Upper lobe of right lung (tissue), 1 donor: ENCODE measurements at places on chromosomes 4 and X.

DNA sequence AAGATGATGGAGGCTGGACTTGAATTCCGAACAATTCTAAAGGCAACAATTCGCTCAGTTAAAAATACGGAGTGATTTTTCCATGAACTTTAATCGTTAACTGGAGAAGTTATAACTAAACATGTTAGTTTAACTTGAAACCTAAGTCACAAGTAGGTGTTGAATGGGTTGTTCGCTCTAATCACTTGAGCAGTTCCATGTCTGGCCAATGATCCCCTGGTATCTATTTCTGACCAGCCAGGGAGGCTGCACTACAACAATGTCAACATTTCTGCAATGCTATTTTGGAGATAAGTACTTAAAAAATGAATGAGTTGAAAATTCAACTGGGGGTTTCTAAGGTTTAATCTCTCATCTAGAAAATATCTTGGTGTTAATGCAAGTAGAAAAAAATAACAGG is 112.5 kb downstream of the NR3C2 start:
- no peaks in the 10 kb centered on the region for H3K4me1 ChIP-seq
- H3K4me3 ChIP-seq: no peak overlapping the region
- no peak for DNase-seq
- no peaks in the 10 kb centered on the region for H3K27me3 ChIP-seq

GRCh38 chrX:47651043-47651905 is 911 bp upstream of the ELK1 start:
- peak overlapping the region; percentile 66 for H3K27ac ChIP-seq
- H3K27me3 ChIP-seq: no peaks in the 10 kb centered on the region
- H3K36me3 ChIP-seq: peaks cover 16% of the 10 kb centered on the region
- no peak for DNase-seq
- H3K4me3 ChIP-seq: peak overlapping the region; percentile 56
- no peaks in the 10 kb centered on the region for H3K4me1 ChIP-seq

DNA sequence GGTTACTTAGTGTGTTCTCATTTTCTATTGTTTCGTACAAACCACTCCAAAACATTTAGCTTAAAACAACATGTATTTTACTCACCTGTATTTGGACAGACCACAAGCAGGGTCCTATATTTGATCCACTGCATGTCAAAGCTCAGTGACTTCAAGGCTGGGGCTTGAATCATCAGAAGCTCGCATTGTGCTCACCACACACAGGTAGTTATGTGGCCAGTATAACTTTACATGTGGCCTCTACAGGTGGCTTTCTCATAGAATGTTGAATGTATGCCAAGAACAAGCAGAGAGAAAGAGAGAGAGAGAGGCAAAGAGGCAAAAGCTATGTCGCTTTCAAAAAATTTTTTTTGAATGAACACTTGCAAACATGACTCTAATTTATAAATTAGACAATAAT is 107.6 kb downstream of the QRFPR start:
- no peak overlapping the region for H3K27ac ChIP-seq
- no peaks in the 10 kb centered on the region for H3K4me1 ChIP-seq
- no peak for DNase-seq
- no peak overlapping the region for H3K4me3 ChIP-seq

- no peaks in the 10 kb centered on the region for H3K36me3 ChIP-seq
- H3K4me1 ChIP-seq: peaks cover 19% of the 10 kb centered on the region
- H3K4me3 ChIP-seq: no peak overlapping the region
- no peak for DNase-seq
These were observed 190.6 kb upstream of the LEF1 start for GRCh38 chr4:108359130-108359985.

- H3K4me1 ChIP-seq: no peaks in the 10 kb centered on the region
- no peaks in the 10 kb centered on the region for H3K36me3 ChIP-seq
- no peak overlapping the region for H3K4me3 ChIP-seq
- DNase-seq: no peak
These were observed 16.0 kb upstream of the MMRN1 start for GRCh38 chr4:89878611-89879010.

- H3K4me1 ChIP-seq: peaks cover 8% of the 10 kb centered on the region
- H3K36me3 ChIP-seq: no peaks in the 10 kb centered on the region
- peaks cover 26% of the 10 kb centered on the region for H3K27me3 ChIP-seq
These were observed 2.7 kb upstream of the UGT8 start for GRCh38 chr4:114595921-114596320.

DNA sequence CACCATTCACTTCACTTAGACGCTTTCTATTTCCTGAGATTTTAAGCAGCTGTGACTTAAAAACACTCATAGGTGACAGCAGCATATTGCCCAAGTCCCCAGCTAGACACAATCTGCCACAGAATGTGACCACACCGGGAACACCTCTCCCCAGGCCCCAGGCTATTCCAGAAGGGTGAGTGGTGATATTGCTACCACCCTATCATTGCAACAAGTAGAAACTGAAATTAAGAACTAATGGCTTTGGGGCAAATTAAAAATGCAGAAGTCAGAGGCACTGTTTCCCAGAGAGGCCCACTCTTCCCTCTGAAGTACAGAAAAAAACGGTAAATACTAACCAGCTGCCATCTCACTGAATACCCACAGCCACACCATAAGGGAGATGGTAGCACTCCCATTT is 35.0 kb downstream of the QDPR start:
- H3K4me3 ChIP-seq: no peak overlapping the region
- DNase-seq: no peak
- no peaks in the 10 kb centered on the region for H3K27me3 ChIP-seq
- H3K4me1 ChIP-seq: no peaks in the 10 kb centered on the region
- no peaks in the 10 kb centered on the region for H3K36me3 ChIP-seq
